ENCODE measurements at places on chromosomes 2 and 18. TPM values are rescaled to one million over a fixed set of nuclear protein-coding genes. Genes with fewer than 3 reads are reported as not detected.

FAM161A gene
- total RNA-seq, result 4.9 TPM

ROCK1 gene
- 80.7 TPM for total RNA-seq

RALBP1 gene
- 44.9 TPM for total RNA-seq

PGAP1 gene
- 9.1 TPM for total RNA-seq

NAPG gene
- total RNA-seq, result 29.2 TPM

RND3 gene
- total RNA-seq, result not detected

RRM2 gene
- 0.42 TPM for total RNA-seq

MROH2A gene
- not detected for total RNA-seq

MRPL33 gene
- 36.2 TPM for total RNA-seq

ANKRD30B gene
- total RNA-seq, result not detected

RAPGEF4 gene
- total RNA-seq, result not detected

IMPACT gene
- total RNA-seq, result 14.5 TPM

SEPTIN10 gene
- total RNA-seq, result 5.1 TPM

ARHGEF33 gene
- 0.53 TPM for total RNA-seq

TFPI gene
- total RNA-seq, result not detected

ANO7 gene
- 0.81 TPM for total RNA-seq

FN1 gene
- not detected for total RNA-seq

IL36A gene
- total RNA-seq, result not detected

BIN1 gene
- total RNA-seq, result 103 TPM

ATOH8 gene
- not detected for total RNA-seq

ADRA2B gene
- total RNA-seq, result not detected

EHBP1 gene
- 26.8 TPM for total RNA-seq

TIGD1 gene
- 19.3 TPM for total RNA-seq

GALNT3 gene
- total RNA-seq, result 2.7 TPM

PER2 gene
- 13.4 TPM for total RNA-seq

ZSWIM2 gene
- not detected for total RNA-seq

SLC4A5 gene
- 11.5 TPM for total RNA-seq

KYNU gene
- total RNA-seq, result 1.3 TPM

FTCDNL1 gene
- total RNA-seq, result 1.9 TPM

UGT1A5 gene
- not detected for total RNA-seq

SFTPB gene
- total RNA-seq, result not detected

HNMT gene
- total RNA-seq, result 0.32 TPM

HRH4 gene
- 1.1 TPM for total RNA-seq

STAT1 gene
- 130 TPM for total RNA-seq

NDUFAF7 gene
- total RNA-seq, result 36.8 TPM

C18orf63 gene
- not detected for total RNA-seq

HOXD13 gene
- total RNA-seq, result not detected

ALPP gene
- total RNA-seq, result not detected

LAMA3 gene
- not detected for total RNA-seq

CRACDL gene
- 1.2 TPM for total RNA-seq
